ENCODE measurements at places on chromosomes 1 and 21.

- no peak for DNase-seq
Measured at GRCh38 chr21:31018232-31018631, 20.0 kb downstream of the KRTAP19-8 start.

- no peak for DNase-seq
Measured at GRCh38 chr21:32278103-32278502, 746 bp downstream of the MIS18A start.

DNA sequence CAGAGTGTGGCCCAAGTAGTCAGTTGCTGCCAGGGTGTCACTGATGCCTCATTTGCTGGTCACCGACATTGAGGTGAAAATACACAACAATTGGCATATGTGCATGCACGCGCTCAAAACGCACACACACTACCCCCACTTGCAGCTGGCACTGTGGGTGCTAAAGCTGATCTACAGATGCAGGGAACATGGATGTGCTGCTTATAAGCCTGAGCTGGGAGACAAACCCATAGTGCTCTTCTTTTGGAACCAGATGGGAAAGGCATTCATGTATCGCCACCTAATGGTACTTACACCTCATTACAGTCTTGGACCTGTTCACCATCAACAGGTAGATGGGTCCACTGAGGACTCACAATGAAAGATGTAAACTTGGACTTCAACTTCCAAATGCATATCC lies 70.3 kb upstream of the CAMK1G start:
- DNase-seq, result no peak

DNA sequence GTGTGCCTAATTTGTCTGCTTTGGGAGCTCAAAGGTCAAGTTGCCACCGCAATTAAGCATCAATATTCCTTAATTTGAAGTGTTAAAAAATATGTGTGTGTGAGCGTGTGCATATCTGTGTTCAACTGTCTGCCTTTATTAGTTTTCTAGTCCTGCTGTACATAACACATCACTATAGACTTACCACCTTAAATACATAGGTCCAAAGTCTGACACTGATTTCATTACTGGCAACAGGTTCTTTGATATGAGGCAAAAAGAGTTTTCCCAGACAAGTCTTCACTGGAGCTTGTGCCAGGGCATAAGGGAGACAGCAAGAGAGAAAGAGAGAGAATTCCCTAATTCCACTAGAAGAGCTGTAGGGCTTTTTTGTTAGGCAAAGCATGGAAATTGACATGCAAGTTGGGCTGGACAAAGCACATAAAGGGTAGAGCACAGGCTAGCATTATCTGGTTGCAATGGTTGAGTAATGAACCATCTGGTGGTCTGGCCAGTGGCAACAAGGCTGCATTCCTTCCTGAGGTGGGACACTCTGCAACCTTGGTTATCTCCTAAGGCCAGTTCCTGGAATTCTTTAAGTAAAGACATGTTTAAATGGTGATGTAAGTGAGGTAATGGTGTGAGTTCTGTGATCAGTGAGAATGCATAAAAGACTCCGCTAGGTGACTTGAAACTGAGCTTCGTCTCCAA lies 457.2 kb upstream of the ADAMTS5 start:
- no peak for DNase-seq

DNA sequence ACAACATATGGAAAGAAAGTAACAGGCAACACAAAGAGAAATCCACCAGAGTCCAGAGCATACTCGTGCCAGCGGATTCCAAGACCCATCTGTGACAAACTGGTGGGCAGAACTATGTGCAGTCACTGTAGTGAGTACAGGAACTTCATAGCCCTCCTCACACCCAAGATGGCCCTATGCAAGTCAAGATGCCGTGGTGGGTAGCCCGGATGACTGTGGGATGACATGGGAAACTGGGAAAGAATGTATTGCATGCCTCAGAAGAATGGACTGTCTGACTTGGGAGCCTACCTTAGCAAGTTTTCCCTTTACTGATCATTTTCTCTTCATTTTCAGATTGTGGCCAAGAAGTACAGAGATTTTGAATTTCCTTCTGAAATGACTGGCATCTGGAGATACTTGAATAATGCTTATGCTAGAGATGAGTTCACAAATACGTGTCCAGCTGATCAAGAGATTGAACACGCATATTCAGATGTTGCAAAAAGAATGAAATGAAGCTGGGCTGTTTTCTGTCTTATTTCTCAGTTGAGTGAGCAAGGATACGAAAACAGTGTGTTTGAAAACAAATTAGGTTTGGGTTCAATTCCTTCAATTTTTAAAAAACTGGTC lies 47.3 kb downstream of the CLIC6 start:
- DNase-seq, result no peak

DNA sequence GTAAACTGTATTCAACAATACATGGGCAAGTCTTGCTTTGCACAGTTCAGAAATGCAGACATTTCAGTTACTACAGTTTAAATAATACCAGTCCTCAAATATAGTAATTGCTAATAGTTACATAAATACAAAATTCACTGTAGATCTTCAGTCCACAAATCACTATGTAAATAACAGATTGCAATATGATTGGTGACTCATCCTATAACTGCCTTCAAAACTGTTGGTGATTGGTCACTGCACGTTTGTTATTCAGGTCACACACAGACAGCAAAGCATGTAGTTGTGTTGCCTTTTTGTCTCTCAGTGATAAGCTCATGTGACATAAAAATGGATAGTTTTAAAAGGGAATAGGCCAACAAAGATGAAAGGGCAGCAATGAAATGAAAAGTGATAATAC lies 186.5 kb upstream of the CTTNBP2NL start:
- DNase-seq, result no peak

DNA sequence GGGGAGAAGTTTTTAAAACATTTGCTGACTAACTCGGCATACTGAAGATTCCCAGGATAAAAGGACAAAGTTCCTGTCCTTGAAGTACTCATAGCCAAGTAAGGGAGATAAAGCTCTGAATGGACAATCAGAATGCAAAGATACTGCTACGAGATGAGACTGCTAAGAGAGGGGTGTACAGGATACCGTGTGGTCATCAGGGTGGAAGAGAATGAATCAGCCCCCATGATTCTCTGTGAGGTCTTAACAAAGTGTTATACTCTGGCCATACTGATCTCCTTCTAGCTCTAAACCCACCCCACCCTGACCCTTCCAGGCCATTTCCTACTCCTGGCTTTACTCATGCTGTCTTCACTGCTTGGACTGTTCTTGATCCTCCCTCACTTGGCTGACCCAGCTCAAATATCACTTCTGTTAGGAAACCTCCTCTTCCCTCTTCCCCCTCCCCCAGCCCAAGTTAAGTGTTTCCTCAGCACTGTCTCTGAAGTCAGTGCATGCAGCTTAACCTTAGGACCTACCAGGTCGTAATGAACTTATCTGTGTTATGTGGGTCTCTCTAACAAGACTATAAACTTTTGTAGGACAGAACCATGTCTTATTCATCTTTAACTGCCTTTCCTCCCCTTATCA lies 15.8 kb upstream of the MAGOH start:
- DNase-seq, result no peak

- no peak for DNase-seq
Measured at GRCh38 chr1:185860859-185861258, 126.7 kb downstream of the HMCN1 start.

GRCh38 chr1:240612811-240613210 lies 856 bp upstream of the GREM2 start:
- no peak for DNase-seq

GRCh38 chr21:36245649-36246048 lies 74.3 kb upstream of the MORC3 start:
- DNase-seq, result no peak

- DNase-seq, result no peak
Measured at GRCh38 chr1:180920702-180921101, 8.0 kb downstream of the KIAA1614 start.

DNA sequence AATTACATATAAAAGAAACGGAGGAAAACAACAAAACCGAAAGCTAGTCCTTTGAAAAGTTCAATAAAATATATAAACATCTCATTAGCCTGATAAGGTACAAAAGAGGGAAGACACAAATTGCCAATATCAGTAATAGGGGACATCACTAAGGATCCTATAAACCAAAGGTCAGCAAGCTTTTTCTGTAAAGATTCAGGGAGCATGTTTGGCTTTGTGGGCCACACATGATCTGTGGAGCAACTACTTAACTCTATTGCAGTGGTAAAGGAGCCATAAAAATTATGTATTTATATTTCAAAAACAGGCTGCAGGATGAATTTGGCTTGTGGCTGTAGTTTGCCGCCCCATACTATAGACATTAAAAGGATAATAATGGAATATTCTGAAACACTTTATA lies 5.5 kb upstream of the NSUN4 start:
- no peak for DNase-seq

- DNase-seq, result no peak
Measured at GRCh38 chr1:95287081-95287480, 53.1 kb downstream of the RWDD3 start.

DNA sequence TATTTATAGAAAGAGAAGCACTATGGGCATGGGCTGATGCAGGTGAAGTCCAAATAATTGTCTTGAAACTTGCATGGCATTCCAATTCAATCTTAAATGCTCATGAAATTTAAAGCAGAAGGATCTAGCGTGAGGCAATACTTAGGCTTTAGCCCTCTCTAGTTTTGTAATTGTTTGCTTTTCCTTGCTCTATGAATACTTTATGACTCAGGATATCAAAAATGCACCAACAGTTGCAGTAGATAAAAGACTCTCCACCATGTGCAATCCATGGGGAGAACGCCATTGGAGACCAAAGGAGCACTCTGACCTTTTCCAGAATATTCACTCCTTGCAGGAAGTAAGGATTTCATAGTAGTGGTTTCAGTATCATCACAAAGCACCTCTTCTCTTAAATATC lies 436.4 kb downstream of the LRRIQ3 start:
- DNase-seq, result no peak

DNA sequence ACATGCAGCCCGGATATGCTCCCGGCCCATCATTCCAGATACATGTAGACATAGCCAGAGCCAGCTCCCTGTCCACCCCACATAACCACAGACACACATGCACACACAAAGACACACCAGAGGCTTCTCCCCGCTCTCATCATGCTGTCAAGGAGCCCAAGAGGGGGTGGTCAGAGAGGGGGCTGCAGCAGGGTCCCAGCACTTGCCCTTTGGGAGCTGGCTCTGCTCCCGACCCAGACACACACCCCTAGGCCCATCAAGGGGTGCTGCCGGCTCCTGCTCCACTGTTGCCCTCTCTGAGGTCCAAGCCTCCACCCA lies 2.6 kb downstream of the PTAFR start:
- no peak for DNase-seq

DNA sequence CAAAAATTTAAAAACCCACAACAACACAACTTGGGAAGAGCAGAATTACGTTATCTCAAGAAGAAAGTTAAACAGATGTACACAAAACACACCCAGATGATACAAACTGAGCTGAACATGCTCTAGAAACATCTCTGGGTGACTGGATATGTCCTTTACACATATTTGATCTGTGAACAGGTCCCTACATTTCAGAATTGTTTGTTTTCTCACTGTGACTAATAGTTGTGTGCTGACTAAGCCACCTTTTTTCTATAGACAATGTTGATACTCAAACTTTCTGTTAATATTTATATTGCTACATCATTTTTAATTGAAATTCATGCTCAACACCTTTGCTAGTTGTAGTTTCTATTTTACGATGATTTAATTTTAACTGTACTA lies 1.0 kb upstream of the F11R start:
- DNase-seq, result no peak

- DNase-seq, result no peak
Measured at GRCh38 chr21:34298534-34299167, 65.2 kb upstream of the KCNE2 start.

DNA sequence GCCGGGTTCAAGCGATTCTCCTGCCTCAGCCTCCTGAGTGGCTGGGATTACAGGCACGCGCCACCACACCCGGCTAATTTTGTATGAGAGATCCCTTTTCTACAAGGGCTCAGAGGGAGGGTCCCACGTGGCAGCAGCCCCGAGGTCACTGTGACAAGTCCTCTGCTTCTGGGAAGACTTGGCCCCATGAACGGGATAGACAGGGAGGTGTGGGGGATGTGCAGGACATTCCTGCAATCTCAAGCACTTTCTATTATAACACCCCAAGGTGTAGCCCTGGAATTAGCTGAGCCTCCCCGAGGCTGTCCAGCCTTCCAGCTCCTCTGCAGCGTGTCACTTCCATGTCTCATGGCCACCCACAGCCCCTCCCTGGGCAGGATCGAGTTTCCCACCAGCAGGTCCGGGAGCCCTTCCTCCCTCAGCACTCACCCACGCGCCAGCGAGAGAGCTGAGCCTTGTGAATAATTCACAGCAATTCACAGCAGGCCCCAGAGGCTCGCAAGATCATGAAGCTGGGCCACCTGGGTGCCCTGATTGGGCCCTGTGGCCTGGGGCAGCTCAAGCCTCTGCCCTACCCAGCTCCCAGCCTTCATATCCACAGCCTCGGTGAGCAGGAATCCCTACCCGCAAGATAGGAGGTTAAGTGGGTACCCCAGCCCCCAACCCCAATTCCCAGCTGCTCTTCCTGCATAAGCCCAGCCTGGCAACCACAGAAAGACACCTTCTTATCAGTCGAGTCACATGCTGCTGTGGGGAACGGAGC lies 22.8 kb upstream of the RNU1-4 start:
- DNase-seq, result peak; percentile 34

GRCh38 chr1:24878775-24879742 lies 51.0 kb downstream of the RUNX3 start:
- DNase-seq, result no peak

DNA sequence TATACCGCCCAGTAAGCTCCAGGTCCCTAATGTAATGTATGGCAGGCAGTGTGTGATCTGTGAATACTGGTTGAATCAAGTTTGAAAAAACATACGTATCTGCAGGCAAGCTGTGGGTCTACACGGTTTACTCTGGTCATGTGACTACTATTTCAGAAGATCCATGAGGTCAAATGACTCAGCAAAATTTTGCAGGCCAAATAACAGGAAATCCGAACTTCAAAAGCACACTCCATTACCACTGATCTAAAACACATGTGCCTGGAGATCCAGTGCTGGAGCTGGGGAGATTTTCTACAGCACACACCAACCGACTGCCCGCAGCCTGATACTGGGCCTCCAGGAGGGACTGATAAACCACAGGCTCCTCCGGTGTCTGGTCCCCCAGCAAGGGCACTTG lies 64.5 kb upstream of the SLC44A3 start:
- DNase-seq, result no peak

DNA sequence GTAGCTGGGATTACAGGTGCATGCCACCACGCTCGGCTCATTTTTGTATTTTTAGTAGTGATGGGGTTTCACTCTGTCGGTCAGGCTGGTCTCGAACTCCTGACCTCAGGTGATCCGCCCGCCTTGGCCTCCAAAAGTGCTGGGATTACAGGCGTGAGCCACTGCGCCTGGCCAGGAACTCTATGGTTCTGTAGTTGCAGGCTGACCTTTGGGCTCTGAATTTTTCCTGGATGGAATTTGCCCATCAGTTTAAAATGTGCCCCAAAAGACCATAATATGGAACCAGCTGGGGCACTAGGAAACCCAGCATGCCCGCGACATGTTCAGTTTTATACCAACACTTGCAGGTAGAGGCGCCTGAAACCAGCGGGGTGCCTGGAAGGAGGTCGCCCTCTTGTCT lies 1.6 kb upstream of the SCNN1D start:
- no peak for DNase-seq

All from activated T-cell treated with anti-CD3 and anti-CD28 coated beads, Interleukin-2, amount 50 U/mL, for 24 hours (primary cell).